ENCODE measurements at places on chromosomes 11 and 22.

- no peak for DNase-seq
Measured at GRCh38 chr11:14500181-14500651, 605 bp upstream of the COPB1 start.

GRCh38 chr11:102927624-102927990, 27.9 kb downstream of the MMP13 start:
- no peak for DNase-seq

GRCh38 chr22:44439356-44440223, 58.4 kb downstream of the RTL6 start:
- DNase-seq: no peak

- DNase-seq: no peak
Measured at GRCh38 chr22:49948958-49949913, 11.3 kb upstream of the PIM3 start.

DNA sequence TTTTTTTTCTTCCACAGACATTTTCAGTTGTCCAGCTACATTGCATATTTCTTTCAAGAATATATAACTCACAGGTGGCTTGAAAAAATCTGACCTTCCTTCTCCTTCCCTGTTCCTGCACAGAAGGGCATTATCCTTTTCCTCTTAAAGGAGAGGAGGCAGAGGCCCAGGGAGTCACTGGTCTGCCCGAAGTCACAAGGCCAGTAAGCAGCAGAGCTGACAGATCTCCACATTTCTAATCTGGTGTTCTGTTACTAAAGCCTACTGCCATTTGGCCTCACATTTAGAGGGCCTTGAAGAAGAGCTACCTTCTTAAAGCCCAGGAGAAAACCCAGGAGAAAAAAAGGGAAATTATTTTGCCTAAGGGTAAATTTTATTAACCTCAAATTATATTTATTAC, 12.3 kb downstream of the ENDOD1 start:
- DNase-seq: no peak

DNA sequence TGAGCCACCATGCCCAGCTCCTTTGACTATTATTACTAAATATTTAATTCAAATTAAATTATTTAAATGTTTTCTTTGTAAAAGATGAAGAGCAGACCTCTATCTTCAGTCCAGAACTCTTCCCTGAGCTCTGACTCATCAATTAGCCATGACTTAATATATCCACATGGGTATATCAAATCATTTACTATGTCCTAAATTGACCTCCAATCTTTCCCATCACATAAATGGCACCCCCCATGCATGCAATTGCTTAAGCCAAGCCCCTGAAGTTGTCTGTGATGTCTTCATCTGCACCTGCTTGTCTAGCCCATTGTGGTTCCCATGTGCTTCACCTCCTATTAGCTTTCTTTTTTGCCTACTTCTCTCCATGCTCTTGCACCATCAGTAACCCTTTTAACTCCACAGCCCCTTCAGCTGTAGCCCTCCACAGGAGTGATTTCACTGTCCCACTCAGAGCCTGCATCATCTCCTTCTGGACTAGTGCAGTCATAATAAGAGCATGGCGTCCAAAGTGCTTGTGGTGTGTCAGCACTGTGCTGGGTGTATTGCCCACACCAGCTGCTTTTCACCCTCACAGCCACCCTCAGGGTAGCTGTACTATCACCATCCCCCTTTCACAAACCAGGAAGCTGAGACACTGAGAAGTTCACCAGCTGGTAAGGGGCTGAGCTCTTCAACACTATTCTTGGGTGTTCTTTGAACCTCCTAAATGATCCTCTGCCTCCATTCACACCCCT, 11.8 kb upstream of the THY1 start:
- DNase-seq: no peak

DNA sequence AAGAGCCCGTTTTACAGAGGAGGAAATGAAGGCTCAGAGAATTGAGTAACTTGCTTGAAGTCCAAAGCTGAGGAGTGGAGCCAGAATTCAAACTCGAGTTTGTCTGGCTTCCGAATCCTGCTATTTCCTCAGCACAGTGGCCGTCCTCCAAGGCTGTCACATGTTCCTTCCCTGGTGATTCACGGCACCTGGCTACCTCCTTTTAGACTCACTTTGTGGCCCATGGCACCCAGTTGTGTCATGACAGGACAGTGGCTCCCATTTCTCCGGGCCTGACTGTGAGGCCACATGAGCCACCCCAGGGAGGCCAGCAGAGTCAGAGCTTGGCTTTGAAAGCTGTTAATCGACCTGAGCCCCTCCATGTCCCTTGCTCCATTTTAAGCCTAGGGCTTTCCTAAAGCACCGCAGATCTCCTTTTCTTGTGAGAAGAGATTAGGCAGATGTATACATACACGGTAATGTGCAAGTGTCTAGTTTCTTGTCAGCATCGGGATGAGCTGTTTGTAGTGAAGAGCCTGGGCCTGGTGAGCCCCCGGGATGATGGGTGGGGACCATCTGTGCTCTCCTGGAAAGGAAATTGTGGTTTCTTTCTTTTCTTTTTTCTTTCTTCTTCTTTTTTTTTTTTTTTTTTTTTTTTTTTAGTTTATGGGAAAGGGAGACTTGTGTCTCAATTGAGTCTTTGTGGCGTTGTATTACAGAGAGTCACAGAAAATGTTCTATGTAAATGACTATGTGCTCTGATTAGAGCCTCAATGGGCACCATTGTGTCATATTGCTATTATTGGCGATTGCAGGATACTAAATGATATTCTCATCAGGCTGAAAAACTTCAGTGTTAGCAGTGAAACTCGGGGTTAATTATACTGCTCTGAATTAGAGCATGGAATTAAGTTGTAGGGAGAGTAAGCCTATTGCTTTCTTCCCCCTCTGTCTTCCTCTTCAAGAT, 54.8 kb downstream of the PTPRJ start:
- no peak for DNase-seq

DNA sequence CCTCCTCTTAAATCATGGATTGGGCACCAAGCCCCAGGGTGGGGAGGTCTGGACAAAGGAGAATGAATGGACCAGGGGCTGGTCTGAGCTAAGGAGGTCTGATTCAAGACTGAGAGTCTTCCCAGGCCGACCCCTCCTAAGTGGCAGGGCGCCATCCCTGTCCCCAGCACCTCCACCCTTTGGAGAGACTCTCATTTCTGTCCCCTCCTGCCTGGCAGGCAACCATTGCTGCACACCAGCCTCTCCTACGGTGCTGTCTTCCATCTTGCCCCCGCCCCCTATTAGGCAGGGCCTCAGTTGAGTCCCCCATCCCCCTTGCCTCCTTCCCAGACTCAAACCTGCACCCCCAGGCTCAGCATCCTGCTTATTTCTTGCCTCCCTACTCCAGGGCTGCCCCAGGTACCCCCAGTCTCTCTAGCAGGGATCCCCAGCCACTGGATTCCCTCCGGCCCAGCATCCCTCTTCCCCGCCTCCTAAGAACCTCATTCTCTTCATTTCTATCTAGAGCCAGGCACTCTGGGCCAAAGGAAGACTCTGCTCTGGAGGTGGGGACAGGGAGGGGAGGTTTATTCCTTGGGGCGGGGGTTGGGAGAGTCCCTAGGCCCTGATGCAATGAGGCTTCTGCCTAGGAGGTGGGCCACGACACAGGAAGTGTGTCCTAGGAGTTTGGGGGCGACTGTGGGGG, 1.7 kb upstream of the RCOR2 start:
- no peak for DNase-seq

DNA sequence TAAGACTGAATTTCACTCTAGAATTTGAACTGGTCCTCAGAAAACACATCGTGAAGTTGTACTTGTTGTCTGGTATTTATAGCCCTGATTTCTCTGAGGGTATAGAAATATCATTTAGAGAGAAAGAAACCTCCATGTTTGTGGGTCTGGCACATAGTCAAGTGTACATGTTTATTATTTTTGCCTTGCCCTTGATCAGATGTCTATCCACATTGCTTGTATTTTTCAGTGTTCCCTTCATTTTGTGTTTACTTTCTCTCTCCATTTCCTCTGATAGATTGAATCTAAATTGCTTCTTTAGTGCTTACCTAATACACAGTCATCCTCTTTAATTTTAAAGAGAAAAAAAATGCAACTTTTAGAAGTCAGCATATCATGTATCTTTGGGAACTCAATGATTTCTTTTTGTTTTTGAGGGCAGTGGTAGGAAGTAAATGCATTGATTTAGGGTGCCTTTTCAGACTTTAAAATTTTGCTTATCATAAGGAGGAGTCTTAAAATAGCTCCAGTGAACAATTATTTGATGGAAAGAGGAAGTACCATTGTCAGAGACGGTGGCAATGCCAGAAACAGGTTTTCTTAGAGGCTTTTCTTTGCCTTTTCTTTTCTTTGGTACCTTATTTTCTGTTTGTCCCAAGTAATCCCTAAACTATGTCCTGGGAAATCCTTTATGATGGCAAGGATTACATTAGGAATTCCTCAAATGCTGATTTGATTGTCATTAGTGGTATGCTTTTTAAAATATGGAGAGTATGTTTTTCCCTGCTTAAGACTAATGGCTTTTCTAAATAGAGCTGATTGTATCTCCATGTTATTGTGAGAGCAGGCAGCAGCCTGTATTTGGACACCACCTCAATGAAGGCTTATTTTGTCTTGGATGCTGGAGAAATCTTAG, 29.8 kb upstream of the TECTA start:
- no peak for DNase-seq

- DNase-seq: no peak
Measured at GRCh38 chr11:62656796-62657429, 3.8 kb upstream of the INTS5 start.

GRCh38 chr11:70107191-70107590, 29.1 kb downstream of the ANO1 start:
- no peak for DNase-seq

DNA sequence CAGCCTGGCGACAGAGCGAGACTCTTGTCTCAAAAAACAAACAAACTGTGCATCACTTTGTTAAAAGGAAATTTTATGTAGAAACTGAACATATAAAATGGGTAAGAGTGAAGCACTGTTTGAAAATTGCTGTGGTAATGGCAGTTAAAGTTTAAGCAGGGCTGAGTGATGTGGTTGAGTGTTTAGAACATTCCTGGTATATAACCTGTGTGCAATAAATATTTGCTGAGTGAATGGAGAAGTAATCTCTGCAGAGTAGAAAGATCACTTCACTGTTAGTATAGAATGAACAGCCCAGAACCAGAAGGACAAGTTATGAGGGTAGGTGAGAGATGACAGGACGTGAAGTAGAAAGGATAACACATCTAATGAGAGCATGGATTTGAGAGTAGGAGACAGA, 27.3 kb downstream of the CECR2 start:
- no peak for DNase-seq

GRCh38 chr11:6895010-6895409, 2.7 kb upstream of the OR2D2 start:
- no peak for DNase-seq

GRCh38 chr22:45976254-45977002, 534 bp downstream of the WNT7B start:
- no peak for DNase-seq

DNA sequence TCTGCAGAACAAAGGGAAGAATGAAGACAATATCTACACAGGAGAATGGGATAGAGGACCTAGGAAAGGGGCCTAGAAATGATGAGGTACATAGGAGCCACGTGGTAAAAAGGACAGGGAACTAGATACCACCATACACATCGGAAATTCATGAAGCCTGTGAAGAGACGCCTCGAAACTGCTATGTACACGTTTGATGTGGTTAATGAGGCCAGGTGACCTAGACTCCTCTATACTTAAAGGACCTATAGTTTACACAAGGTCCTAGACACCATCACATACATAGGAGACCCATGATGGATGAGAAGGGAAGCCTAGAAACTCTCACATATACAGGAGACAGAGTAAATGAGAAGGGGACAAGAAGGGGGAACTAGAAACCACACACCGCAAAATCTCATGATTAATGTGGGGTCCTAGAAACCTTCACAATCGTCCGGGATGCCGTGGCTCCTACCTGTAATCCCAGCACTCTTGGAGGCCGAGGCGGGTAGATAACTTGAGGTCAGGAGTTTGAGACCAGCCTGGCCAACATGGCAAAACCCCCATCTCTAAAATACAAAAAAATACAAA, 23.8 kb downstream of the RHBDD3 start:
- no peak for DNase-seq

- DNase-seq: no peak
Measured at GRCh38 chr11:70521475-70522308, 123.4 kb downstream of the CTTN start.

- DNase-seq: no peak
Measured at GRCh38 chr11:123239191-123240150, 44.4 kb upstream of the CLMP start.

GRCh38 chr11:2944530-2944929, 15.3 kb upstream of the PHLDA2 start:
- DNase-seq: no peak

DNA sequence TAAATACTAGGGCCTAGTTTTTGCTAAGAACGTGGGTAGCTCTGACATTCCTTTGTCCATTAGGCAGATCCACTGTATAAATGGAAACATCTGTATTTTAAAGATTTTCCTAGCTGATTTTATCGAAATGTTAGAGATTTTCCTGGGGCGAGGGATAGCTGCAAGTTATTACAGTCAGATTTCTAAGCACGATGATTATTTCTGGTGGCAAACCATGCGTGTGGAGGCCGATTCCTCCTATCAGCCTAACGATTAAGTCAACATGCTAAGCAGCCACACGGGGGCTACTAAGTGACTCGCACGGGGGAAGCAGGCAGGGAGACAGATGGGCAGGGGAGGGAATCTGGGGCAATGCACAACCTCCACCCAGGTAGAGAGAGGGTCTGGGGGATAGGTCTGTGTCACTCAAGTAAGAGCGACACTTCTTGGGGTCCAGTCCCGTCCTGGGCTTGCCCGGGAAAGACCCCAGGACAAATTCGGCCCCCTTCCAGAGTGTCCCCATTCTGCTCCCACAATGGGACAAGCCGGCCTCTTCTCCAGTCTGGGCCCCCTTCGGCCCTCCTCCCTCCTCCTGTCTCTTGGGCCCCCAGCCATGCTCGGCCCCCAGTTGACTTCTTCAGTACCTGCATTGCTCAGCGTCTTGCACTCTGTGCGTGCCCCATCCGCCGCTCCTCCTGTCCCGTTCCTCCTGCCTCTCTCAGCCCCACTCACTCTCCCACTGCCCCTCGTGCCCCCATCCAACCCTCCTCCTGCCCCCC, 571 bp downstream of the C11orf24 start:
- peak; percentile 60 for DNase-seq

GRCh38 chr11:12316432-12316831, 60.9 kb upstream of the PARVA start:
- DNase-seq: no peak

DNA sequence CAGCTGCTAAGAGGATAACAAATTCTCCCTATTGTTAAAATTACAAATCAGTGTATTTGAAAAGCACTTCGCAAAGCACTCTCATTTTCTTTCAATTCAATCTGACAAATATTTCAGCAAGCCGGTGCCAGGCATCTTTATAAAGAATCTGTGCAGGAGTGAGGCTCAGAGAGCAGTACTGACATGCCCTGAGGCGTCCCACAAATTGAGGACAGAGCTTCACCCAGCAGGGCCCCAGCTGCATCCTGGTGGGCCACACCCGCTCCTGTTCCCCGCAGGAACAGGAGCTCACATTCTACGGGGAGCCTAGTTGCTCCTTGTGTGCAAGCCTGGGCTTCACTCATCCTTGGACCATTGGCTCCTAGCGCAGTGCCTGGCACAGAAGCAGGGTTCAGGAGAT, 60.9 kb upstream of the EIF3D start:
- DNase-seq: no peak

GRCh38 chr11:83195143-83195466, 1.6 kb downstream of the ANKRD42 start:
- DNase-seq: no peak
